ENCODE measurements at places on chromosomes 5 and 9.

DNA sequence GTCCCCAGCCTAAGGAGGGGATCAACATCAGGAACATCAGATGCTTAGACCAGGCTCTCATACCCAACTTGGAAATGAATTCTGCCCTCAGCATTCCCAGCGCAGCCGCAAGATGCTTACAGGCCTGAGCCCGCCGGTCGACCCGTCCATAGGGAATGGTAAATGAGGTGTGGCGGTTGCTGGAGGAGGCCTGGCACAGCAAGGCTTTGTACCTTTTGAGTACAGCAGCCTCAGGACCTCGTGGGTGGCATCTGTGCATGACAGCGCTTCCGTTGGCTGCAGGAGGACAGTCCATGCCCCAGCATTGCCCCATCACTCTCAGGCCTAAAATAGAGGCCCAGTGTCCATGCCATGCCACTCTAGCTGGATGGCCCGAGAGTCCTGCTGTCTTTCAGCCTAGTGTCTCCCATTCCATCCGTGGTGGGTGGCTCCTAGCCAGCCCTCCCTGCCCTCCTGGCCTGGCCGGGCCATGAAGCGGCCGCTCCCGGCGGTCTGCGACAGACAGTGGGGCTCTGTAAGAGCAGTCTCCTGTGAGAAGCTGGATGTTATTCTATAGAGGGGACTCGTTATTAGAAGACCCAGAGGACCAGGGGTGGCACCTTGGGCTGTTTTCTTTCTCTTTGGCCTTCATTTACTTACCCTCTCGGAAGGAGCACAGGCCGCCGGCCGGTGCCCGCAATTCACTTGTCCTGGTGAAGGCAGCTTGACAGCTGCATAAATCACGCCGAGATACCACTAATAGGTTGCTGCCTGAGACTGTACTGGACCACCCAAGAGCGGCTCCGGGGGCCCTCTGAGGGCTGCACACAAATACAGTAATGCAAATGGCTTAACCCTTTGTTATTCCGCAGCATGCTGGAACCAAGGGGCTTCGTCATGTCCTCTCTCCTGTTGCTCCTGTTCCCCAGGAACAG is 223.5 kb upstream of the TUT7 start:
- no peak for DNase-seq

- DNase-seq: peak; percentile 71
Observed at GRCh38 chr9:34185778-34186551, 7.1 kb downstream of the UBAP1 start.

DNA sequence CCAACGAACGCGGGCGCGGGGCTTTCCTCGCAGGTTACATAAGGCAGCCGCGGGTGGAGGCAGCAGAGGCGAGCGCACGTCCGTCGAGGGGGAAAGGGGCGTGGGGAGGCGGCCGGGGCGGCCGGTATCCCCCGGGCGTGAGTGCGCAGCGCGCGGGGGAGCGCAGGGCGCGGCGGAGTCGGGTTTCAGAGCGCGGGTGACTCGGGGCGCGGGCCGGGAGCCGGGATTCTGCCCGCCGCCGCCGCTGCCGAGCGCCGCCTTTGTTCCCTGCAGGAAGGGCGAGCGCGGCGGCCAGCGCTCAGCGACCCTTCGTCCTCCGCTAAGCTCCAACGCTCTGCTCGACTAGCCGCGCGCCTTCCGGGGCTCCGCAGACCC is at the start of gene COL15A1:
Gene COL15A1 (plus strand): TSS at position 226 of the 375 bp plus-strand sequence. CDS start 155 bp downstream, outside the sequence.
- no peak for DNase-seq

- peak; percentile 54 for DNase-seq
Observed at GRCh38 chr9:71685394-71685793, 82.9 kb downstream of the CEMIP2 start.

DNA sequence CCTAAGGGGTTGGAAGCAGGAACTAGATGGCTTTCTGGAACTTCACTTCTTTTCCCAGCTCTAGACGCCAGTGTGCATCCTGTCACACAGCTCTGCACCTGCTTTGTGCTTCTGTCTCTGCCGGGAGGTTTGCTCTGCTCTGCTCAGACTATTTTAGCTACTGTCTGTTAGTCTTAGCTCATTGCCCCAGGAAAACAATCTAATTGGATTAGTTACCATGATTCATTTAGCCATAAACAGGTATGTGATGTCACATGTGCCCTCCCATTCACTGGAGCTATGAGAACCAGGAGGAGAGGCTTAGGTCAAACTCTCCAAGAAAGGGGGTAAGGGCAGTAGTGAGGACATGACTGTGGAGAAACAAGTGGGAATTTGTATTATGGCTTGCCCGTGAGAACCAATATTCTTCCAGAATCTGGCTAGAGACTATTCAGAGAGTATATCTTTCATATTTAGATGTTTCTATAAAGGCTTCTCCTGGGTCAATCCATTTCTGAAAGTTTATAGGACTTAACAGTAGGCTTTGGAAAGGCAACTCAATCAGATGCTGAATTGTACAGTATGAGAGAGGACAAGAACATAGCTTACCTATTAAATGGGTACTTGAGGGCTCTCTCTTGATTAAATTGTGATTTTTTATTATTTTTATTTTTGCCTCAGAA is 22.4 kb upstream of the NREP start:
- no peak for DNase-seq

GRCh38 chr5:87413343-87413645 is 564 bp upstream of the CCNH start:
- DNase-seq: no peak

DNA sequence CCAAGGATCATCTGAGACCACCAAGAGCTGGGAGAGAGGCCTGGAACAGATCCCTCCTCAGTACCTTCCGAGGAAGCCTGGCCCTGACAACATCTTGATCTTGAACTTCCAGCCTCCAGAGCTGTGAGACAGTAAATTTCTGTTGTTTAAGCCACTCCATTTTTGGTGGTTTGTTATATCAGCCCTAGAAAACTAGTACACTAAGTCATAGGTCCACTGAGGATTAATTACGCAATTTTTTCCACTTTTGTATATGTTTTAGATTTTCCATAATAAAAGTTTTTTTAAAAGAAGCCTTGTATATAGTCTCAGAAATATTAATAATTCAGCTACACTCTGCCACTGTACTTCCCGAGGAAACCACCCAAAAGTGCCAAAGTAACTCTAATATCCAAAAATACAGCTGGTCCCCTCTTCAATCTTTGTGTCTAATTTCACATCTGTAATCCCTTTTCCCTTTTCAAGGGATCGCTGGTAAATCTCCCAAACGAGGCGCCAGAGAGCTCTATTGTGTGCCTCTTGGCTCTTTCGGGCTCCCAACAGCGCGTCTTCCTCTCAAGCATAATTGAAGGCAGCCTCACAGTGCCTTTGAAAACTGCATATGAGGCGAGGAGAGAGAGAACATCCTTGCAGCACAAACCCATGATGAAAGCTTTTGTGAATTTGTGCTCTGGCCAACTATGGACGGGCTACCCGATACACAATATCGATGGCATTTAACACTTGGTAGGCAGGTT is 32.7 kb downstream of the PRUNE2 start:
- DNase-seq: no peak

- DNase-seq: no peak
Observed at GRCh38 chr5:9166202-9167112, 379.4 kb downstream of the SEMA5A start.

GRCh38 chr9:35923927-35924763 is 14.9 kb downstream of the SPAAR start:
- no peak for DNase-seq

DNA sequence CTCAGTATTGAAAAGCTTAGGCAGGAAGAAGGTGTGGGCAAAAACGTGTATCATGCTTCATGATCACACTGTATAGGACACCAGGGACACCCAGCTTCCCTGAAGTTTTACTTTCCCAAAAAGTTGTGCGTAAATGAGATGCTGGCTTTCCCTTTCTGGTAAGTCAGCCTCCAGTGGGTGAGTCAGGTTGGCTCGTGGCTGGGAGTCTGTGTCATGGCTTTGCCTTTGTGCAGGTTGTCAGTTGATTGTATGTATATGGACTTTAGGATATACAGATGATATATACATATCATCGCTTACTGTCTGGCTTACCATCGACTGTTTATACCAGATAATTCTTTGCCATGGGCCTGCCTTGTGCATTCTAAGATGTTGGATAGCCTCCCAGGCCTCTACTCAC is 34.2 kb downstream of the ADRB2 start:
- DNase-seq: no peak

DNA sequence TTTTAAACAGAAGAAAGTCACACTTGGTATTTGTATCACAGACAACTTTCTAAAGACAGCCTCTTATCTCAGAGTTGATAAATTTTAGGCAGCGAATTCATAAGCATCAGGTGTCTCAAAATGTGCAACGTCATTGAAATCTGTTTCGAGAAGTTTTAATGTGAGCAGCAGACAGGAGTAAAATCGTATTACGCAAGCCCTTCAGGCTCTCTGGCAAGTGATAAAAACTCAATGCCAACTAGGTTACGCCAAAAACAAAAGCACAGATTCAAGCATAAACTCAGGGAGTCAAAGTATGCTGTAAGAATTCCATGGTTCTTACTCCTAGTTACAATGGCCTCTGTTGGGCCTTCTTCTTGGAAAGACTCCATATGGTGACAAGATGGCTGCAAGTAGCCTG is 244.7 kb downstream of the SEMA5A start:
- DNase-seq: no peak

- no peak for DNase-seq
Observed at GRCh38 chr9:83406921-83407320, 131.3 kb downstream of the FRMD3 start.

GRCh38 chr5:57486027-57486602 is 3.5 kb upstream of the ACTBL2 start:
- no peak for DNase-seq

DNA sequence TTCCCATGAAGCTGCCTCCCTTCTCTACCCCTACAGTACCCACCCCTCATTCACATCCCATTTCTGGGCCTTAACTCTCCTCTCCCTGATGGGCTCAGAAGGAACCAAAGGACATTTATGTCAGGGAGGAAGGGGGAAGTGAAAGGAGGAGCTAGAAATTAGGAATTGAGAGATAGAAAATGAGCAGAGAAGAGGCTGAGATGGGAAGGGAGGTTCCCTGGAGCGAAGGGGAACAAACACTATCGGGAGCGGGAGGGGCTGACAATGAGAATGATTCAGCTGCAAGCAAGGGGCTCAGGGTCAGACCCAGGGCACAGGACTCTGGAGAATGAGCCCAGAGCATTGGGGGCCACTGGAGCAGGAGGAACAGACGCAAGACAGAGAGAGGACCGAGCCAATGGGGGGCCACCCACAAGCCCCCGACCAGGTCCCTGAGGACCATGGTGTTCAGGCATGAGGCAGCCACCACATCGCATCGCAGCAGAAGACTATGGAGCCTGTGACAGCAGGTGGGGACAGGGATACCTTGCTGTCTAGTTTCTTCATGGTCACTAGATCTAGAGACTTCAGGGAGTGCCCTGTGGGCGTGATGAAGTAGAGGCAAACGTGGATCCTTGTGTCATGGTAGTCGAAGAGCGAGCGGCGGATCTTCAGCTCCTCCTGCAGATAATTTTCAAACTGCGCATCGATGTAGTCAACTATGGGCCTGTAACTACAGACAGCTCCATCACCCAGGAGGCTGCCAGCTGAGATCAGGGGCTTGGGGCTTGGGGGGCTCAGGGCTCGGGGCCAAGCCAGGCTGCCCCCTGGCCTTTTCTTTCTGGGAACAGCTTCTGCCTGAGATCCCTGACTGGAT is 13.6 kb downstream of the SEPTIN8 start:
- no peak for DNase-seq

GRCh38 chr5:137389042-137389441 is 110.1 kb downstream of the SPOCK1 start:
- DNase-seq: no peak

DNA sequence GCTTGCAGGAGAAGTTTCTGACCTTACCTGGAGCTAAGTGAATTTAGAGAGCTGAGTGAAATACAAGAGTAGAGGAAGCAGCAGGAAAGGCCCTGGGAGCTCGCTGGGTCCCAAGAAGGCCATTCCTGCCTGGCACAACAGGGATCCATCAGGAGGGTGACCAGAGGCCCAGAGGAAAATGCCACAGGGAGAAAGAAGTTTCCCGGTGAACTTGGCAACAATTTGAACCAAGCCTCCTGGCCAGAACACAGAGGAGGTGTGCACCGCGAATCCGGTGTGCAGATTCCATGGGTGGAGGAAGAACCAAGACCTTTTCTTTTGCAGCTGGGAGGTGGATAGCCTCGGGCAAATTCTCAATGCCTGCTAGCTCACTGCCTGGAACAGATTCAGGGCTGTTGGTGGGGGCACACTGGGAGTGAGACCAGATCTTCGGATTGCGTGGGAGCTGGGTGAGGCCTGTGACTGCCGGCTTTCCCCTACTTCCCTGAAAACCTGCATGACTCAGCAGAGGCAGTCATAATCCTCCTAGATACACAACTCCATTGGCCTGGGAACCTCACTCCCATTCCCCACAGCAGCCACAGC is 1850.9 kb upstream of the NUDT12 start:
- no peak for DNase-seq

DNA sequence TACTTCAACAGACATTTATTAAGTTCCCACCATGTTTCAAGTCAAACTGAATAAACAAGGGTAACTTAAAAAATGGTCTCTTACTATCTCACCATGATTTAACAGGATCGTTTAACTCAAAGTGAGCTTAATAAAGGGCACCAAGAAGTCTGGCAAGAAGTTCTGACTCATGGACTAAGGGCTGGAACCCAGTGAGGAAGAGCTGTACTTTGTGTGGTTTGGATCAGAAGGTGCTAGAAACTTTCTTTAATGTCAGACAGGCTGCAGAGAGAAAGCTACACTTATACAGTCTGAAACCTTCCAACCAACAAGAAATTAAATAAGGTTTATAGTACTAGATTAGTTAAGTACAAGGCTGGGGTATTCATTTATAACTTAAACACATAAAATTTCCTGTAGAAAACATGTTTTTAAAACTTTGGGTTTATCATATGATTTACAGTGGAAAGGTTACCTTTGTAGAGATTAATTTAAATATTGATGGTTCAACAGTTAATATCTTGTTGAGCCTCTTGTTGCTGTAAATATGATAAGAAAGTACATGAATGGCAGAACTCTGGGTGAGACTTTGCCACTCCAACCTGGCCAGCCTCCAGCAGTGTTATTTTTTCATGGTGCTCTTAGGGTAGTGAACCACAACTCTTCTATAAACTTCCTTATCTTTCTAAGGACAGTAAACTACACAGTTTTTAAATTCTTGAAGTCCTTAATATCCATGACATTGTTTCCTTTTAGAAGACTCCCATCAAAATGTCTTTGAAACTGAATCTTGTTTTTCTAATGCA is 162.8 kb downstream of the MAN2A1 start:
- peak; percentile 36 for DNase-seq

DNA sequence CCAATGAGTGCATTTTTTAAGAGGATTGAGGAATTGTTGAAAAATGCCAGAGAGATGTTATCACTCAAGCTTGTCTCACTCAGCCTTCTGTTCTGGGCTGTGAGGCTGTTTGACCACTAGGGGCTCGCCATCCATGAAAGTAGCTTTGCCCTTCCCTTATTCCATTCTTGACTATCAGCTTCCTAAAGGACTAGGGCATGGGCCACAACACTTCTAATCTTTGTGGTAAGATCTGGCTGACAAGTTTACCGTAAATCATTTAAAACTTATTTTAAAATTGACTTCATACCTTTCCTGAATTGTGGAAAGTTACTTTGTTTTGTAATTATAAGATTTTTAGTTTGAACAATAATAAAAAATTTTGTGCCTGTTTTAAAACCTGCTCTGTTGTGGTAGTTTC is 49.5 kb downstream of the TJP2 start:
- no peak for DNase-seq

Data from CD4-positive, alpha-beta T cell treated with Interleukin-15 for 4 hours (primary cell).